ENCODE measurements at places on chromosomes 4 and X.

DNA sequence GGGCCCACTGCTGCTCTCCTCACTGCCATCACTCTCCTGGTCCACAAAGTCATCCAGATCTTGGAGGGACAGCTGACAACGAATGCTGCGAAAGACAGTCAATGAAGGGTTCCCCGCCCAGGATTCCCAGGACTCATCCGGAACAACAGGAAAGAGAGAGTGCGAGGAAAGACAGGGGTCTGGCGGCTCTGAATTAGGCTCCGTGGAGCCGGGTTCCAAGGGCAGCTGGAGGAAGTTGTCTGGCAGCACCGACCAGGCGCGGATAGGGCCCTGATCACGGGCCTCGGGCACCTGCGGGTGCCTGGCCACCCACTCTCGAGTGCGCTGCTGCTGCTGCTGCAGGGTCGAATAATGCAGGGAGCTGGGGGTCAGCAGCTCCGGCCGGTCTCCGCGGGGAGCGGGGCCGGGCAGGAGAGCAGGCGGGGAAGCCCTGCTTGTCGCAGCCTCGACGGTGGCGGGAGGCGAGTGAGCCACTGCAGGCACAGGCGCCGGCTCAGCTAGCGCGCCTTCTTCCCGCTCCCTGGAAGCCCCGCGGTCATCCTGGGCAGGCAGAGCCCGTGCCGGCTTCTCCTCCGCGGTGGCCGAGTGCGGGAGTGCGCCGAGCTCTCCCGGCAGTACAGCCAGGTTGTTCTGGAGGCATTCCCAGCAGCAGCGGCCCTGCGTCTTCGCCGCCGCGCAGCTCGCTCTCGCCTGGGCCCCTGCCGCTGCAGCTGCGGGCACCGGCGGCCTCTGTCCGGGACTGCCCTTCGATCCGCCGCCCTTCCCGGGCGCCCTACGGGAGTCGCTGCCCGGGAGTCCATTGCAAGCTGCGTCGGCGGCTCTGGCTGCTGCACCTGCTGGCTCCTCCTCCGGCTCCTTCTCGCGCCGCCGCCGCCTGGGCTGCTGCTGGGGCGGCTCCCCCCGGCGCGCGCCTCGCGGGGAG lies 1.1 kb downstream of the SOWAHB start:
- DNase-seq: no peak

GRCh38 chr4:165094873-165095272 lies 17.8 kb downstream of the TMEM192 start:
- no peak for DNase-seq

GRCh38 chr4:105291925-105292324 lies 145.2 kb downstream of the TET2 start:
- no peak for DNase-seq

- no peak for DNase-seq
These were observed 722.0 kb upstream of the PCDH10 start for GRCh38 chr4:132427125-132427524.

- no peak for DNase-seq
These were observed 29.9 kb upstream of the MSANTD1 start for GRCh38 chr4:3218824-3219760.

DNA sequence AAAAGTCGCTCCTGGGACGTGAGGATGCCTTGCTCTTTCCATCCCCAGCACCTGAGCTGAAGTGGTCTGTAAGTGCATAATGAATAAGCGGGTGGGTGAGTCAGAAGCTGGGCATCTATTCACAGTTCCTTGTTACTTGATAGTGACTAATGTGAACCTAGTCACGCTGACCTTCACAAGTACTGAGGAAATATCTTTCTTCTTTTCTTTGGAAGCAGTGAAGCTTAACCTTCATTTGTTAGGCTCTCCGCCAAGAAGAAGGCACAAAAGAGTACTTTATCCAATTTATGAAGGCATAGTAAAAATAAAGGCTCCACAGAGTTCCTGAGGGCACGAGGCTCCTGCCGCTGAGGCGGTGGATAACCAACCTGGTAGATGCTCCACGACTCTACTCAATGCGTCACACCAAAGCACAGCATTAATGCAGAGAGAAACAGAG lies 475.7 kb upstream of the SLIT2 start:
- DNase-seq: no peak

GRCh38 chrX:73963682-73964081 lies 340.3 kb upstream of the ZCCHC13 start:
- no peak for DNase-seq

- DNase-seq: no peak
These were observed 38.6 kb downstream of the BOD1L1 start for GRCh38 chr4:13588954-13589353.
